HepG2 (cell line): ENCODE measurements at places on chromosomes 4 and X.

DNA sequence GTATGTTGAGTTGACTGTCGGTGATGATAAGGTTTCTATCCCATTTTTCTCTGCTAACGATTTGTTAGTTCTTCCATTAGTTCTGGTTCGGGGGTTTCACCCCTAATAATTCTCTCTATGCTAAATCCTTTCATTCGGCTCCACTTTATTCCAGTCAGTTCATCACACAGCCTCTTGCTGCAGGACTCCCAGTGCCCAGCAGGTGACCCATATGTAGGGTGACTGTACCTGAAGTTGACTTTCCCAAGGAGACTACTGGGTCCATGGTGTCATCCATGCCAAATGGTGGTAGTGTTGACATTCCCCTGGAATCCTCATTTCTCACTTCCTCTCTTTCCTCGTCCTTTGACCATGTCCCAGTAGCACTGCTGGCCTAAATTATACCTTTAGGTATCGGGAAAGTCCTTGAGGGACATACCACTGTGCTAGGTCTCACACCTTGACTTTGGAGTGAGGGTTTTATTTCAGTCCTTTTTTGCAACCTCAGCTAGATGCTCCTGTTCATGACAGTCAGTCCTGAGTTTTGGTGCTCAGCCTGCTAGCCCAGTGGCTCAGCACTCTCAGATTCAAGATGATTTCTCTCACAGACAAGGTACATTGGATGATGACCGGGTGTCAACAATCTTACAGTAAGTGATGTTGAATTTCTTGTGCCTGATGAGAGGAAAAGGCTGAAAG, 105.1 kb upstream of the ARHGAP24 start:
- DNase-seq: peak; percentile 1

GRCh38 chrX:131783555-131784308, 239.4 kb upstream of the STK26 start:
- no peak for DNase-seq

GRCh38 chrX:102808336-102808735, 87.8 kb downstream of the GPRASP3 start:
- DNase-seq: no peak

DNA sequence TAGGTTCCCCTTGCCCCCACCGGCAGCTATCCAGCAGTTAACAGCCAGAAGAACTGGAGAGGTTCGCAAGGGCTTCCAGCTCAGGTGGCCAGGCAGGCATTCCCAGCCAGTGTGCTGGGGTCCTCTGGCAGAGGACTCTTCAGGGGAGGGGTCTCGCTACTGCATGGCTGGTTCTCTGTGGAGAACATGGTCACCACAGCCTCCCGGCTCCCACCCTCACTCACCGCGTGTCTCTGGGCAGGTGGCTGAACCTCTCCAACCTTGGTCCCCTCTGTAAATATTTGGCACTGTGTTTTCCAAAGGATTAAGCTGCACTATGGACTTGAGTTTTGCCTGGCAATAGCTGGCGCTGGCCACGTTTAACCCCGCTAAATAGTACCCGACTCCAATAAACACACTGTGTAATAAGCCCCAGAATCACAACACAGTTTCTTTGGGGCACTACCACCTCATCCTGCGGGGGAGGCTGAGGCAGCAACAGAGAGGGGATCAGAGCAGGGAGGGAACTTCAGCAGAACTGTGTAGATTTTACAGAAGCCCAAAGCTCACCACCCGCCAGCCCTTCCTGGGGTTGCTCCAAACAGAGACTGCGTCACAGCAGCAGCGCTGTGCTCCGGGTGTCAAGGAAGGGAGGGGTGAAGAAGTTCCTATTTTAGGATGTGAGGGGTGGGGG, 15.2 kb downstream of the BCOR start:
- DNase-seq: peak; percentile 68

GRCh38 chr4:54217642-54218495, 11.2 kb upstream of the PDGFRA start:
- peak; percentile 52 for DNase-seq

DNA sequence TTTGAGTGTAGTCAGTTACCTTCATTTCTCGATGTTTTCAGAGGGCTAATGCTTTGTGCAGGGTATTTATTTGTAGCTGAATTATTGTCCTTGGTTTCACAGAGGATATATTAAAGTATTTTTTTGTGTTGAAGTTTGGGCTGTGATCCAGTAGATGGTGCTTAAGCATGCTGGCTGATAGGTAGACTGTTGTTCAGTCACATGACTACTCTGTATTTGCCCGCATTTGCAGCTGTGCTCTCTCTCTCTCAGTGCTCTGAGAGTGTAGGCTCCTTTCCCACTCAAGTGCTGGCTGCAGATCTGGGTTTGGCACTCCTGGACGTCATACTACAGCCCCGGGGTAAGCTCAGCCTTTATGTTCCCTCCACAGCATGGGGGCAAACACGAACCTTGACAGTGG, 21.7 kb downstream of the RAB40AL start:
- no peak for DNase-seq

DNA sequence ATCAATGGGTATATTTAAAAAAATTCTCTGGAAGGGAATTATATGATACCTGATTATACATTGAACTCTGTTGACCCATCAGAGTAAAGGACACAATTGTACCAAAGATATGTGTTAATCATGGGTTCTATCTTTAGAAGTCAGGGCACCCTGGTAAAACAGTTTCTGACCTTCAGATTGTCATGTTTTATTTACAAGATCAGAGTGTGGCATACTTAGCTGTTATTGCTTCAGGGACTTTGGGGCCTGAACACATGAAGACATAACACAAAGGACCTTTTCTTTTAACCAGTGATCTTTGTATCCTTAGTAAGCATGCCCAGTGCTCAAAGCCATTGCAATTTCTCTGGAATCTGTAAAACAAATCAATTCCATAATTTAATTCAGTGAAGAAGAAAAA, 204.8 kb upstream of the RPS6KA3 start:
- DNase-seq: peak; percentile 95

DNA sequence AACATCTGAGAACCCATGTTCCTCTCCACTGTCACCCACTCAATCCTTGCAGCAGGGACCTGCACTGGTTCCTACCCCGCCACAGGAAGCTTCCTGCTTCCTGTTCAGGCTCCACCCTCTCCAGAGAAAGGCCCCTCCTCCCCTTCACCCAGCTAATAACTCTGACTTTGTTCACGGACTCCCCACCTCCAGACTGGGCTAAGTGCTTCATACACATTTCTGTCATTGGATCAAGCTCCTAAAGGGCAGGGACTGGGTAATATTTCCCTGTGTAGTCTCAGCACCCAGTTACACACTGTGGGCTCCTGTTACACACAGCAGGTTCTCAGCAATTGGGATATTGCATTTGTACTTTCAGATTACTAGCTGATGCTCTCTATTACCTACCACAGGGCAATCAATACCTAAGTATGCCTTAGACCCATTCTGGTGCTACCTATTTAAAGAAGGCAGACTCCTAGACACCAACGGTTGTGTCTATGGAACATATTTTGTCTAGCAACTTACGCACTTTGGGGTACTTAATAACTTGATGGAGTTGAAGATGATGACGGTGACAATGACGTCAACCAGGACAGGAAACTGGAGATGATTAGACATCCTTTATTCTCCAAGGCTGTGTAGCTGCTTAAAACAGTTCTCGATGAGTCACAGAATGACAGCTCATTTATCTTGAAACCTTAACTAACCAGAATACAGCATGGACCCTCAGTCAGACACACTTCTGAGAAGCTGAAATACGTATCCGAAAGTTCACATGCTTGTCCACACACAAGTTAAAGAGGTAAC, 58.1 kb downstream of the MAML3 start:
- no peak for DNase-seq

- DNase-seq: no peak
Observed at GRCh38 chrX:9682456-9682855, 83.2 kb downstream of the GPR143 start.
